ENCODE measurements at places on chromosomes 12 and 14.

DNA sequence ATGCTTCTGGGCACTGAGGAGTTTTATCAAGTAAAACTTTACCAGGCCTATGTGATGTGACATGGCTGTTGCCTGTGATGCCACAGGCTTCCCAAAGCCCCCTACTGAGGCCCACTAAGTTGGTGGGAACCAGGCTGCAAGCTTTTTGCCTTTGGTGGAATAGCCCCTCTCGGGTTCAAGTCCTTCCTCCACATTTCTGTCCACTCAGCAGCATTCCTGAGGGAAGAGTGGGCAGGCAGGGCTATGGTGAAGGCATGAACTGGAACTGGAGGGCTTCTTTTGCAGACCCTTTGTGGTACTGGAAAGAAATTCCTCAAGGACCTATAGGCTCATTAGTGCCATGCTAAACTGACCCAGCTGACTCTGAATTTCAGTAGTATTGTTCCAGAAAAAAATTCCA lies 48.5 kb downstream of the WDR20 start:
- DNase-seq: no peak

- DNase-seq: no peak
Observed at GRCh38 chr12:117047810-117048584, 51.2 kb downstream of the TESC start.

- no peak for DNase-seq
Observed at GRCh38 chr12:67662910-67663538, 14.5 kb downstream of the DYRK2 start.

DNA sequence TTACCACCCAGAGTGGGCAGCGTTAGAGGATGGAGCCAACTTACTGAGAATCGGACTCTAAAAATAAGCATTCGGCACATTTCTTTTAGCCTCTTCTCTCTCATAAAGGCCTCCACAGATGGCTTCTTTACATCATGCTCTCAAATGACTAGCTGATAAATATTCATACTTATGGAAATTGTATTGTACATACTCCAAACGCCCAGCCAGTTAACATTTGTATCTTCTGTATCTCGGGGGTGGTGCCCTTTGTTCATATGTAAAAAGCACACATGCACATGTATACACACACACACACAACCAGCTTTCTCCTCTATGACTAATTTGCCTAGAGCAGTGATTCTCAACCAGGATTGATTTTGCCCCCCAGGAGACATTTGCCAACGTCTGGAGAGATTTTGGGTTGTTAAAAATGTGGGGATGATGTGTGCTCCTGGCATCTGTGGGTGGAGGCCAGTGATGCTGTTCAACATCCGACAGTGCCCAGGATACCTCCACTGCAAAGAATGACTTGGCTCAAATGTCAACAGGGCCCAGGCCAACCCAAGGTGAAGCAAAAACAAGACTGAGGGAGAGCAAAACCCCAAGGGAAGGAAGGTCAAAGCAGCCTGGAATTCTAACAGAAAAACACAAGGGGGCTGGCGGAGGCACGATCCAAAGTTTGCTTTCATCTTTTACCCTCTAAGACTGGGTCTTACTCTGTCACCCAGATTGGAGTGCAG lies 15.2 kb upstream of the CDK2AP1 start:
- no peak for DNase-seq

GRCh38 chr14:89578156-89578555 lies 161.1 kb upstream of the FOXN3 start:
- no peak for DNase-seq

GRCh38 chr12:129036135-129036534 lies 182.9 kb downstream of the GLT1D1 start:
- DNase-seq: no peak

- DNase-seq: no peak
Observed at GRCh38 chr14:44700184-44700583, 193.1 kb upstream of the FSCB start.

DNA sequence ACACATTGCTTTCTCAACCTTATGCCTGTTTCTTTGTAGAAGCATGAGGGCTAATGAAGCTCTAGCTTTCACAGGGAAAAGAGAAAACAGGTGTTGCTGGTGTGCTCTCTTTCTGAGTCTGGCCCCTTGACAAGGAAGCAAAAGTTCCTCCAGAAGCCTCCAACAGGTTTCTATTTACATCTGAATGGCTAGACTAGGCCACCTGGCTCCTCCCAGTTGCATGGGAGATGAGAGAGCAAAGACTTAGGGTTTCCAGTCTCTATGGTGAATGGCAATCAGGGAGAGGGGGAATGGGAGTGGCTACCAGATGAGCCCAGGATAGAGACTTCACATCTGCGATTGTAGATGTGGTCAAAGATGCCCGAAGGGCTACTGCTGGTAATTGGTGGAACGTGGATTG lies 138.1 kb upstream of the PLXNC1 start:
- DNase-seq: no peak

DNA sequence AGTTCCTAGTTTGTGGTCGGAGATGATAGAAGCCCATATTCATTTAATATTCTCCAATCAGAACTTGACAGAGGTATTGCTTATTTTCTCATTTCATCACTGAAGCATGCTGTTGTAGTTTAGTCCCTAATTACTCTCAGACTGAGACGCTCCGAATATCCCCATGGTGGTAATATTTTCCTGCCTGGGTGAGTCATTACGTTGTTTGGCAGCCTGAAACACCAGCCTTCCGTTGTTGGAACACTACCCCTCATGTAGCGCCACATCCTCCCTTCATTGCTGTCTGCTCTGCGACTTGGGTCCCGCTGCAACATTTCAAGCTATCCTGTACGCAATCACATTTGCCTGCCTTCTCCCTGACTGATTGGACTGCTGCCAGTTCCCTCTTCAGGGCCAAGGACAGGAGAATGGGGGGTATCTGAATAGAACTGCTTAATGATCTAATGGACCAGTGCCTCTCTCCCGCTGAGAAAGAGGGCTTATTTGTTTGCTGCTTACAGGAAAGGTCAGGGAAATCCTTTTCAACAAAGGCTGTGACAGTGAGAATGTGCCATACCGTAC lies 369.1 kb downstream of the NPAS3 start:
- peak; percentile 65 for DNase-seq

DNA sequence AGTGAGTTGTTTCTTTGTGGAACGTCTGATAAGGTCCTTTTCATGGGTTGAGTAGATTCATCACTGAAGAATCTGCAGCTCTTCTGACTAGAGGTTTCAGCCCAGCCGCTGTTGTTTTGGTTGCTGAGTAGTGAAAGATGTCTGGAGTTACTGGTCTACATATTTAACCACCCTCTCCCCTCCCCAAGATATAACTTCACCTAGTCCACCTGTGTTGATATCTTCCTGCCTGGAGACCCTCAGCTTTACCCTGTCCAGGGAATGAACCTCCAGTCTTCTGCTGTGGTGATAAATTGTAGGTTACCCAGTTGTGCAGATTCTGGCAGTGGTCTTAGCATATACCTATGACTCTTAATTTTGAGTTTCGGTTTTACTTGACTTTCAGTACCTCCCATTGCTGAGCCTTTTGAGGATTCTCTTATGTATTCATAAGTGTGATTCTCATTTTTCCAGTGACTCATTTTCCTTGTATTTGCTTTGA lies 62.9 kb downstream of the CCDC91 start:
- DNase-seq: no peak

DNA sequence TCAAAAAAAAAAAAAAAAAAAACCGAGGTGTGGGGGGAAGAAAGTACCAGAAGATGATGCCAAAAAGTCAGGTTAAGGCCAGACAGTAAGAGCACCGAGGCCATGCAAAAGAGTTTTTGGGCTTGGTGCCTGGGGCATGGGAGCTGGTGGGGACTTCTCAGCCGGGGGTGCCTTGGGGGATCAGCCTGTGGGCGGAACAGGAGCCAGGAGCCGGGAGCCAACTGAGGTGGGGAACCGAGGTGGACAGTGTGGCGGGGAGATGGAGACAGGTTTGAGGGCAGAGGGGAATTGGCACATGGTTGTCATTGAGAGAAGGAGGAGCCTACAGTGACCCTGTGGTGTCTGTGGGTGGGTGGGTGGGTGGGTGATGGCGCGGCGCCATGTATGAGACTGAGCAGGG lies 33.2 kb downstream of the TSPAN11 start:
- no peak for DNase-seq

GRCh38 chr14:98935921-98936320 lies 336.1 kb downstream of the BCL11B start:
- no peak for DNase-seq

DNA sequence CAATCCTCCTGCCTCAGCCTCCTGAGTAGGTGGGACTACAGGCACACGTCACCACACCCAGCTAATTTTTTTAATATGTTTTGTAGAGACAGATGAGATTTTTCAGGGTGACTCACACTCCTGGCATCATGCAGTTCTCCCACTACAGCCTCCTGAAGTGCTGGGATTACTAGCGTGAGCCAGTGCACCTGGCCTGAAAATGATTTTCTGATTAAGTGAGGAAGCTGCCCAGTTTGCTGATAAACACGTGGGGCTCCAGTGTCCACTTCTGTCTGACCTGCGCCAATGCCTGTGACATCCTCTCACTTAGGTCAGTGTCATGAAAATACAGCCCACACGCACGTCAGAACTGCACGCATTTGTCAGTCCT lies 37.0 kb upstream of the SFSWAP start:
- DNase-seq: no peak

GRCh38 chr14:89767861-89768268 lies 186.7 kb downstream of the EFCAB11 start:
- no peak for DNase-seq

- peak; percentile 61 for DNase-seq
Observed at GRCh38 chr12:180445-180844, 33.5 kb downstream of the SLC6A12 start.

DNA sequence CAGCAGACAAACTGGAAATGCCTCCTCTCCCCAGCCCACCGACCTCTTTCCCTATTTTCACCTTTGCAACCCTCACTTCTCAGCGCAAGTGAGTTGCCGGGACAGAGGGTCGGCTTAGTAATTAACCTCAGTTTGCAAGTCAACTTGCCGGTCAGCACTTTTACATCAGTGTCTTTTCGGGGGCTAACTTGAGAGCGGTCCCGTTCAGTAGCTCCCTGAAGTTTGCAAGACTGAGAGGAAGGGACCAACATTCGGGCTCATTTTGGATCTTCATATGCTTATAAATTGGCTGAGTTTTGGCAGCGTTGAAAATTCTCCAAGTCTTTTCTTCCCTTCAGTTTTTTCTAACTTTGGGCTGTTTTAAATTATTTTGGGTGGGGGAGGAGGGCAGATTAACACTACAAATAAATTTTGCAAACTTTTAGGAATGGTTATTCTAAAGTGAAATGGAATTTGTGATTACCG lies 846 bp downstream of the BRMS1L start:
- DNase-seq: no peak

GRCh38 chr12:102824218-102824835 lies 92.7 kb downstream of the PAH start:
- peak; percentile 42 for DNase-seq

DNA sequence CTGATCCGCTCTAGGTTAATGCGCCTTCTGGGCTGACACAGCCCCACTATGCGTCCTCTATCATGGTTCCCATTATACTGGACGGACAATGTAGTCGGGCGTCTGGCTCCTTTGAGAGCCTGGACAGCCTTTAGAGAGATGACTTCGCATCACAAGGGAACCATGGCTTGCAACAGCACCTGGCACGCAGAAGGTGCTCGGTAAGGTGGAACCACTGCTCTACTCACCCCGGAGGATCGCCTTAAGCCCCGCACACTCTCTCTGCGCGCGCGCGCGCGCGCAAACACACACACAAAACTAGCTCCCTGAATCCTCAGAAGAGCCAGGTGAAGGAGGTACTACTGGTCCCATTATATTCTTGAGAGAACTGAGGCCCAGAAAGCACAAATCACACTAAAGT lies 7.1 kb downstream of the MAP3K12 start:
- DNase-seq: peak; percentile 29

- no peak for DNase-seq
Observed at GRCh38 chr12:10154145-10154496, 17.8 kb downstream of the OLR1 start.

DNA sequence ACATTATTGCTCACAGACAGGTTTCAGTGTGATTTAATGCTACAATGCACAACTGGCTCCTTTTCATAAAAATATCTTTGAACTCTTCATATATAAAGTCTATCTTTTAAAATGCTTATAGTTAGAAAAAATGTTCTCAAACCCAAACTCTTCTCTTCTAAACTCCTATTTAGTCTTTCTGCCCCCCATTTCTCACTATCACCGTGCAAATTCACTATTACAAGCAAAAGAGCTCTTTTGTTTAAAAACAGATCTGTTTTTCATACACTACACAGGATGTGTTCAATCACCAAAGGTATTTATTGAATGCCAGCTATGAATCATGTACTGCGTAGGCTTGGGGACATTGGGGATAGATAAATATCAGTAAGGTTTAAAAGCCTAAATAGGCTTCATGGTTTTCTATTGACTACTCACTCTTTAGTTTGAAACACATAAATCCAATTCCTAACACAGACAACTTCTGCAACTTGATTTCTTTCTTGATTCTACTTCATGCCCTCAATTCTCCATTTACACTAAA lies 692.3 kb downstream of the C12orf50 start:
- DNase-seq: no peak

DNA sequence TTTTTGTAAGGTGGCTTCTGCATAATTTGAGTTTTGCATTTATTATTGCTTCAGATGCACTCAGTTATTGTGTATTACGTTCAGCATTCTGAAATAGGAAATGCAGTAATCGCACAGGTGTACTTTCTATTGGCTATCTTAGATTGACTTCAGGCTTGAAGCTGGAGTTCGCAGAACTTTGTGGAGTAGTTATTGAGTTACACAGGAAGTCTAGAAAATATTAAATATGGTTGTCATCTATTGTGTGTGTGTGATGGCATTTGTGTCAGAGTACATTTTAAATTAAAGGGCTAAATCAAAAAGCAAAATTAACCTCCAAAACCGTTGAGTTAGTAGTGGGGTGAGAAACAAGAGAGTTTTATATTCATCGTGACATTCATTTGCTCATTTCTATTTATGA lies 2.7 kb downstream of the ARID2 start:
- no peak for DNase-seq

GRCh38 chr14:72975770-72976169 lies 49.5 kb downstream of the DCAF4 start:
- DNase-seq: no peak

DNA sequence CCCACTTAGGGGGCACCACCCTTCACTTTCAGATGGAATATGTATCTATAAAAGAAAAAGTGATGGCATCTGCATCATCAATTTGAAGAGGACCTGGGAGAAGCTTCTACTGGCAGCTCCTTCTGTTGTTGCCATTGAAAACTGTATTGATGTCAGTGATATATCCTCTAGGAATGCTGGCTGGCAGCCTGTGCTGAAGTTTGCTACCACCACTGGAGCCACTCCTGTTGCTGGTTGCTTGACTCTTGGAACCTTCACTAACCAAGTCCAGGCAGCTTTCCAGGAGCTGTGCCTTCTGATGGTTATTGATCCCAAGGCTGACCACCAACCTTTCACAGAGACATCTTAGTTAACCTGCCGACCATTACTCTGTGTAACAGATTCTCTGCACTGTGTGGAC lies 44.7 kb downstream of the RIMKLB start:
- no peak for DNase-seq
